8988T (cell line): ENCODE measurements at places on chromosomes 16 and 17.

DNA sequence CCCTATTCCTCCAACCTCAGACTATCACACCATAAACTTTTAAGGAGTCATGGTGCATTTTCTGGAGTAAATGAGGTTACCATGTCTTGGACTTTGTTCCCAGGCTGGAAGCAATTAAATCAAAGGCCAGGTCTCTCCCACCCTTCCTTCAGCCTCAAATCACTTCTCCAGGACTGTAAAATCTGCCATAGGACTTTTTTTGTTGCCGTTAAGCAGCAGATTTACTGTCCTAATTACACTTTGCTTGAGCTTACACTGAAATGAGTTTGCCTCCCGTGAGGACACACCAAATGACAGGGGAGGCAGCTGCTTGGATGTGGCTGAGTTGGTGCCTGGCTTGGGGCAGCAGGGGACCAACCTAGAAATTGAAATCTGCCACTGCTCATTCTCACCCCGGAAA lies 14.7 kb downstream of the DCAKD start:
- DNase-seq, result no peak

- no peak for DNase-seq
These were observed 51.8 kb downstream of the CA10 start for GRCh38 chr17:52106638-52107261.

- no peak for DNase-seq
These were observed 10.3 kb downstream of the GSG1L2 start for GRCh38 chr17:9811537-9811936.

DNA sequence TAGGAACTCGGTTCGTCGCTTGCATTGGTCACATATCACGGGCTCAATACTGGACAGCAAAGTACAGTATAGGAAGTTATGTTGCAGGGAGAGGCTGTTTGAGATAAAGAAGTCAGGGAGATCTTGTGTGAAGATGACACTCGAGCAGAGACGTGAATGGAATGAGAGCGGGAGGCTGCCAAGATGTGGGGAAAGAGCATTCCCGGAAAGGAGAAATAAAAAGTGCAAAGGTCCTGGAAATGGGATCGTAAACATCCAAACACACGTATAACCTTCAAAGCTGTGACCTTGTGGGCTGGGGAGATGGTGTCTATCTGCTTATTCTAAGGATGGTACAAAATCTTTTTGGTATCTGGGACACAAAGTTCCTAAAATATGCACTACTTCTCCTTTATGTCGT lies 43.0 kb upstream of the MYOCD start:
- DNase-seq, result no peak

- no peak for DNase-seq
These were observed 50.2 kb upstream of the WSCD1 start for GRCh38 chr17:6019959-6020358.

DNA sequence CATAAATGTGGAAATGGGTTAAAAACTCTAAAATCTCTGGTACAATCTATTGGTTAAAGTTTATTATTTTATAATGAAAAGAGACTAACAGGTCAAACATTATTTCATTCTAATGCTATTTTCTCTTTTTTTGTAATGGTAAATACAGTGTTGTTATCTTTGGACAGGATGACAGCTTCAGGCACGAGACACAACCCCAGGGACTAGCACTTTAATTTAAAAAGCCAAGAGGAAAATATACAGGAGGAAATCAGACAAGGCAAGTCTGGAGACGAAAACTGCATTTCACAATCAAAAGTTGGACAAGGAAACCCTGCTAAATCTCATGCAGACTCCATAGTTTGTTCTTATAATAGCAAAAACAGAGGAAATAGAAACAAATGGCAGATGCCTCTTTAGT lies 589.1 kb upstream of the CDH8 start:
- DNase-seq, result no peak

GRCh38 chr17:31418773-31419350 lies 27.4 kb downstream of the RAB11FIP4 start:
- no peak for DNase-seq

DNA sequence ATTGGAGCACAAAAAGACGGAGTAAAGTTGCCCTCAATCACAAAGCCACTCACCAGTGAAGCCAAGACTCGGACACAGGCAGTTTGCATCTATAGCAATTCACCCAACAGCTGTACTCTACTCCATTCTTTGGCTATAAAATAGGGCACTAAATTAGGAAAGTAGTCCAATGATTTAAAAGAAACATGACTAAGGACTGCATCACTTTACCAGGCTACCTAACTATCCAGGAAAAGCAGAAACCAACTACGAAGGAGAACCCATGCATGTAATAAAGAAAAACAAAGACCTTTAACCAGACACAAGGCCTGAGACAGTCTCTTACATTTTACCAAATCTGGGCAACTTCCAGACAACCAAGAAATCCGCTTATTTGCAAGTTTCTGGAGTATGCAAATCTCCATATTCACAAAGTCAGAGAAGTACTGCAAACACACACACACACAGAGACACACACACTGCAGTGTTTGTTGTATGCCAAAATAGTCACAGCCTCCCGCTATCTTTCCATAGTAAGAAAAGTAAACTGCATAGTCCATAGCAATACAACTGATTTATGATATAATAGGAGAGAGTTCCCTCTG lies 59.8 kb downstream of the CDH11 start:
- DNase-seq, result no peak

DNA sequence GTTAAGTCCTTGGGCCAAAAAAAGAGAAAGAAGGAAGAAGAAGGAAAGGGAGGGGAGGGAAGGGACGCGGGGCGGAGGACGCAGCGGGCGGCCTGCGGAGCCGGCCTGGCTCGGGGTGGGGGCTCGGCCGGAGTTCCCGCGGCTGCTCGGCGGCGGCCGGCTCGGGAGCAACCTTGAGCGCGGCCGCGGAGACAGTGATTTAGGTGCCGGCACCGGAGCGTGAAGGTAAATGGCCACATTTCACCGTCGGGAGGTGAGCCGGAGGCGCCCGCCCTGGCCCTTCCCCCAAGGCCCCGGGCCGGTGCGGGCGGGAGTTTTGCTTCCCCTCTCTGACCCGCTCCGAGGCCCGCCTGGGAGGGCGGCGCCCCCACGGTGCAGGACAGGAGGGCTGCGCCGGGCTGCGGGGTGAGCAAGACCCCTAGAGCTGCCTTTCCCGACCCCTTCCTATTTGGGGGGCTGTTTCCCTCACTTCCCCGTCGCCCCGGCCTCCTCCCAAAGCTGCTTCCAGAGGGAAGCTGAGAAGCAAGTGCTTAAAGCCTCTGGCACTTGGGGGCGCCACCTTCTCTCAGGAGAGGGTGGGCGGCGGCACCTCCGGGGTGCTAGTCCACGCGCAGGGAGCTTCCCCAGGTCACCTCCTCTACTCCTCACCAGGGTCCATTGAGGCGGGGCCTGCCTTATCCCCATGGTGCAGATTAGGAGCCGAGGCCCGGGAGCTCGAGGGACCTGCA lies 56.5 kb downstream of the MRM1 start:
- peak; percentile 45 for DNase-seq

DNA sequence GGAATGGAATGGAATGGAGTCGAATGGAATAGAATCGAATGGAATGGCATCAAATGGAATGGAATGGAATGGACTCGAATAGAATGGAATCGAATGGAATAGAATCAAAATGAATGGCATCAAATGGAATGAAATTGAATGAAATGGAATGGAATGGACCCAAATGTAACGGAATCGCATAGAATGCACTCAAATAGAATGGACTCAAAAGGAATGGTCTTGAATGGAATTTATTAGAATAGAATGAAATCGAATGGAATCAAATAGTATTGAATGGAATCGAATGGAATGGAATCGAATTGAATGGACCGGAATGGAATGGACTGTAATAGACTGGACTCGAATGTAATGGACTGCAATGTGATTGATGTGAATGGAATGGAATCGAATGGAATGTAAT lies 501.4 kb upstream of the WSB1 start:
- DNase-seq, result no peak

DNA sequence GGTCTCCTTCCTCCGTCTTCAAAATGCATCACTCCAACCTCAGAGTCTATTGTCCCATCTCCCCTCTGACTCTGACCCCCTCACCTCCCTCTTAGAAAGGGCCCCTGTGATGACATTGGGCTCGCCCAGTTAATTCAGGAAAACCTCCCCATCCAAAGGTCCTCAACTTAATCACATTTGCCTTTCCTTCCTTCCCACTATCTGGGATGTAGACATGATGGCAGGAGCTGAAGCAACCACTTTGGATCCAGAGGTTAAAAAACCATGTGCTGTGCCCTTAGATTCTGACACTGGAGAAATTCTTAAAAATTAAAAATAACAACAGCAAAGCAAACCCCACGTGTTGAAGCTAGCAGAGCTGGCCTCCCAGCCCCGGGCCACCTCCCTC lies 80.2 kb downstream of the ZDHHC7 start:
- DNase-seq, result no peak

DNA sequence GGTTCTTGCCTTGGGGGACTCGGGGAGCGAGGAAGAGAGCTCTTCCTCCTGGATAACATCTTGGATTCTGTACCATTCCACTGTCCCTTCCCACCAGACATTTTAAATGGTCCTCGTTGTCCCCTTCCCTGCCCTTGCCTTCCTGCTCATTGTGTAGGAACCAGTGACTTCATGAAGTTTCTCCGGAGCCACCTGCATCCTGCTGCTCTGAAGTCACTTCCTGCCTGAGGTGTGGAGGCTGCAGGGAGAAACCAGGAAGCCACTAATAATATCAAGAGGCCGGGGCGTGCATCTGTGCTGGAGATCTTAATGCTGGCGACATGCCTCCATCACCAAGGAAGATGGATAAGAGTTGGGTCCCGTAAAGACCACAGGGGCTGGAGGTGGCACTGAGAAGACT lies 6.2 kb upstream of the SLC16A13 start:
- no peak for DNase-seq
